ENCODE measurements at places on chromosomes 6 and 20. TPM values are rescaled to one million over a fixed set of nuclear protein-coding genes. Genes with fewer than 3 reads are reported as not detected.

The TCF21 gene
- total RNA-seq = 0.72 TPM

GRCh38 chr6:27902335-27903314, 9.6 kb downstream of the OR2B2 start:
- peak; percentile 89 for ATAC-seq

GRCh38 chr6:141492521-141493284, 640.0 kb upstream of the GJE1 start:
- no peak for ATAC-seq

- ATAC-seq = peak; percentile 97
Measured at GRCh38 chr6:117174835-117175360, 90.5 kb upstream of the VGLL2 start.

DNA sequence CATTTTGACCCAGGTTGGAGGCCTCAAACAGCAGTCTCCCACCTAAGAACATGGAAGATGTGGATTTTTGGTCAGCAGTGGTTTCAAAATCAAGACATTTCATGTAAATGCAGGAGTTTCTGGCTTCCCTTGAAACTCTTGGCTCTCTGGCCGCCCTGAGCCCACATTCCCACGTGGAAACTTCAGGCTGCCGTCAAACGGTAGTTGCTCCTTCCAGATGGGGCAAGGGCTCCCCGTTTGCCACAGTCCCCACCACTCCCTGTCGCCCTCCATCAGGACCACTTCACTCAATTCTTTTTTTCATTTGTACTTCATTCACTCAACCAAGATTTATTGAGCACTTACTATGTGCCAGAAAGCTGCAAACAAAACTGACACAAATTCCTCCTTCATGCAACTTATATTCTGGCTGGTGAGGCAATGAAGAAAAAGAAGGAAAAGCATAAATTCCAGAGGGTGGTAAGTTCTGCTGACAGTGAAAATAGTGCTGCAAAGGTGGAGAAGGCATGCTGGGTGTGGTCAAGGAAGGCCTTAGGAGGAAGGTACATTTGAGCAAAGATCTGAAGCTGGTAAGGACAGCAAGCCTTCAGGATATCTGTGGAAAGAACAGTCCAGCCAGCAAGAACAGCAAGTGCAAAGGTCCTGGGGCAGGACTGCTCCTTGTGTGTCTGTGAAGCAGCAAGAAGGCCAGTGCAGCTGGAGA, 62.9 kb upstream of the PTPN1 start:
- ATAC-seq = no peak

The RNF217 gene
- 21.8 TPM for total RNA-seq

Measured in esophagus mucosa (tissue), 1 donor.